ENCODE measurements at places on chromosomes 2 and 18.

DNA sequence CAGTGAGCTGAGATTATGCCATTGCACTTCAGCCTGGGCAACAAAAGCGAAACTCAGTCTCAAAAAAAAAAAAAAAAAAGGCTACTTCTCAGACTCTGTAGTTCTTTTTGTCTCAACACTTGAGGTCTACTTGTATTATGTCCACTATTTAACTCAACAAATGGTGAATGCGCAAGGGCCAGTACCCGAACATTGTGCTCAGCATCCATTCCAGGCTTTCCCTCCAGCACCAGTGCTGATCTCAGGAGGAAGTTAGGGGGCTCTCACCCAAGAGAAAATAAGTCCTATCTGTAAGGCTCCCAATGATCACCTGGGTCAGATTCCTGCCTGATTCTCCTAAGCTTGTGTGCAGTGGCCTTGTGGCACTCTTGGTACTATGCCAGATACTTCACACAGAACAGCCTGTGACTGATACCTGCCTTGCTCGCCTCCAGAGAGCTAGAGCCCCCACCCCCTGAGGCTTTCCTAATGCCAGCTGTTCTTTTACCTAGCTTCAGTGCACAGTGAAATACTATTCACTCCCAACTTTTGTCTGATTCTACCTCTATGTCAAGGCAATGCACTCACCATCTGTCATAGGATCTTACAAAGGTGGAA, 74.9 kb downstream of the INO80D start:
- no peak for DNase-seq

- DNase-seq = no peak
Measured at GRCh38 chr2:152565884-152566727, 151.2 kb downstream of the PRPF40A start.

DNA sequence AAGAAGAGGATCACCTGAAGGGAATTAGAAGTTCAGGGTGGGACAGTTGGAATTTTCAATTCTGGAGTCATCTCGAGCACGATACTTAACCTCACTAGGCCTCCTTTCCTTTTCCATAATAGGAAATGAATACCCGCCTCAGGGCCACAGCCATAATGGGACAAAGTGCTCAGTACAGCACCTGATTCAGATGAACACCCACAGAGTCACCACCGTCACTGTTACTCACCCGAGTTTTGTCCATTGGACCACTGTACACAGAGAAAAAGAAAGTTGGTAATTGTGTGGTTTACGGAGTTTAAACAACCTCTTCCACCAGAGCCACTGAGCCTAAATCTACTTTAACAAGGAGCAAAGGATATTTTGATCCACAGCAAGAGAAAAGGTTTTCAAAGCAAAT, 122.0 kb upstream of the NDUFV2 start:
- DNase-seq = no peak

- no peak for DNase-seq
Measured at GRCh38 chr18:23953984-23954383, 60.6 kb upstream of the TTC39C start.

DNA sequence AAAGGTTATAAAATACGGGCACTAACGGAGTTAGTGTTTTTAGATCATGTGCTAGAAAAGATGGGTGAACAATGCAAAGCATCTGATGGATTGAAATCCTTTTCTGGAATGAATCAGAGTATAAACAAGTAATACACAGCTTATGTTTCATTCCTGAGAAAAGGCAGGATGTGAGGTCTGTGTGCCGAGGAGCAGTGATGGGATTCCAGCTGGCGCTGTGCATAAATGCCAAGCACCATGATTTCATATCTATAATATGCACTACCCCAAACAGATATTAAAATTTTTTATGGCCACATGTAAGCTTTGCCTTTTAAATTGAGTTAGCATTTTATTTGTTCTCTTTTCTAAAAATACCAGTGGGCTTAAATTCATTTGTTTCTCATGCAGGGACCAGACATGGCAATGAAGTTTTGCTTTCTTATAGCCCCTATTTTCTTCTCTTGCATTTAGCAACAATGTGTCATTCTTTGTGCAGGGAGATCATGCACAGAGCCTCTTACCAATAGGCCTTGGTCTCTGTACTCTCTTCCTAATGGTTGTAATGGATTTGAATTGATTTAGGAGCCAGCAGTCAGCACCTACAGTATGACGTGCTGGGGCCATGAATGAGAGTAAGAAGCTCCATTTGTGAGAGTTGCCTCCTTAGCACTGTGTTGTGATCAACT, 323.9 kb downstream of the SLC8A1 start:
- DNase-seq = no peak

GRCh38 chr2:157460384-157460837, 16.5 kb upstream of the CYTIP start:
- DNase-seq = no peak

- DNase-seq = no peak
Measured at GRCh38 chr2:101234169-101234938, 18.3 kb upstream of the CNOT11 start.

DNA sequence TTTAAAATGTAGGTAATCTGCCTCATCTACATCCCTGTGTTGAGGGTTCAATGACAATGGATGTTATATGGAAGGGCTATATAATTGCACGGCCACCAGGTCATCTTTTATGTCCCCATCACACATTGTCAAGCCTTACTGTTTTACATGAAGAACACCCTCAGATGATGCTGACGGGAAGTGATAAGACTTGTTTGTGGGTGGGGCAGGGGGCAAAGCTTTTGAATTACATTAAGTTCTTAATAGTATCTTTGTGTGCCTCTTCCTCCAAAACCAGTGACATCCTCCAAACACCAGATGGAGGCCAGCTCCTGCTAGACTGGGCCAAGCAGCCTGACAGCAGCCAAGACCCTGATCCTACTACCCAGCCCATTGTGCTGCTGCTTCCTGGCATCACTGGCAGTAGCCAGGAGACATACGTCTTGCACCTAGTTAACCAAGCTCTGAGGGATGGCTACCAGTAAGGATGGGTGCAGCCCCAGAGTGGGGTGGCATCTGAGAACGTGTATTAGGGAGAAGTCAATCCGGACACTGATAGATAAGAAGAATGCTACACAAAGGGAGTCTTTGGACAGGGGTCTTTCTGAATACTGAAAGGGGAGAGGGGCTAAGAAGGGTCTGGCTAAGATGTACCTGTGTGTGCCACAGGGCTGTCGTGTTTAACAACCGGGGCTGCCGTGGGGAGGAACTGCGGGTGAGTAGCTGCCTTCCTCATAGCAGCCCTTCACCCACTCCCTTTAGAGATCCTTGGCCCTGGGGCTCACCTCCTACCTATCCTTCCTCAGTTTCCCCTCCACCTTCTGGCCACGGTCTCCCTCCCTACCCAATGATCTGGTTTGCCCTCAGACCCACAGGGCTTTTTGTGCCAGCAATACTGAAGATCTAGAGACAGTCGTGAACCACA, 5.3 kb downstream of the ABHD1 start:
- DNase-seq = no peak

GRCh38 chr2:174835797-174836255, 71.6 kb upstream of the CHRNA1 start:
- no peak for DNase-seq

DNA sequence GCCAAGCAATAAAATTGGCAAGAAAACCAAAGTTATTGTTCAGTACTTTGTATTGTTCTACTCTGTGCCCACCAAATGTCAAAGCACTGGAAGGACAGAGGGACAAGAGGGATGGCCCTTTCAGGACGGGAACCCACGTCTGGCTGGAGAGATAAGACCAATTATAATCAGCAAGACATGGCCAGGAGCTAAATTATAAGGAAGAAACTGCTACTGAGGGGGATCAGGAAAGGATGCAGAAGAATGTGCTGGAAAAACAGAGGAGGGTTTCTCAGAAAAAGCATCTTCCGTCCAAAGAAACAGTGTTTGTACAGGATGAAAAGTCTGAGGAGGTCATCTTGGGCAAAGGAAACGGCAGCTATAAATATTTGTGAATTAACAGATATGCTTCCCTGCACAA, 46.4 kb upstream of the NARS1 start:
- DNase-seq = no peak

DNA sequence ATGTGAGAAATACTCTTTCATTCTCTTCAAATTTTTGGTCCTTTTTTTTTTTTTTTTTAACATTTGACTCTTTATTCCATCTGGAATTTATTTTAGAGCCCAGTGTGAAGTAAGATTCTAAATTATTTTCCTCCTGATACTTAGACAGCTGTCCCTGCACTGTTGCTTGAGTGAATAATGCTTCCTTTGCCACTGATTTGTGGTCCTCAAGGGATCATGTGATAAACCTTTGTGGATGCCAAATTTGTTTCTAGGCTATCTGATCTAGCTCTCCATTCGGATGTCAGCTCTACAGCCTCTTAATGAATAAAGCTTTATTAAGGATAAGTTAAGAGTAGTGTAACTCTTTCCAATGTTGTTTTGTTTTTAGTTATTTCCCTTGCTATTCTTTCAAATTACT, 142.3 kb downstream of the SMAD7 start:
- no peak for DNase-seq

- DNase-seq = no peak
Measured at GRCh38 chr2:237870754-237871651, 11.6 kb downstream of the RAMP1 start.
